ENCODE measurements at places on chromosomes 16 and 17. TPM values are rescaled to one million over a fixed set of nuclear protein-coding genes. Genes with fewer than 3 reads are reported as not detected.

DNA sequence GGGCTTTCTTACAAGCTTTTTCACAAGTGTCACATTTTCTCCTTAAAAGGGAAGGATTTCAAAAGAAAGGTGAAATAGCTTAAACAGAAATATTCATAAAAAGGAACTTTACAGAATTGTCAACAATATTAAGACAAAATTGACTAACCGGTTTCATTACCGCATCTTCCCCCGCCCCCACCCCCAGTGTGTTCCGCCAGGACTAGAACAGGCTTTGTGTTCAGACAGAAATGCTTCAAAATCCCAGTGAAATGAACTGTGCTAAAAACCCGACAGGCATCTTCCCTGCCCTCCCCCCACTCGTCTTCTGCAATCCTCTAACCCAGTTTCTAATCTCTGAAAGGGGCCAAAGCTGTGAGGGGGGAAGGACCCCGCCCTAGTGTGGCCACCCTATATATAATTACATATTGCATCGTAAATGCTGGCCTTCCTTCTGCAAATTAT is 990 bp upstream of the ROGDI start:
- peak; percentile 53 for DNase-seq

Gene PCYT2
- total RNA-seq, result 70.8 TPM

- DNase-seq, result no peak
Measured at GRCh38 chr16:24758373-24758772, 28.9 kb downstream of the TNRC6A start.

GRCh38 chr16:85249418-85250146 is 137.3 kb upstream of the CIBAR2 start:
- DNase-seq, result no peak

Gene CEP20
- 35.8 TPM for total RNA-seq

Gene CIITA
- total RNA-seq, result under 0.01 TPM

GRCh38 chr17:17042384-17042736 is at the start of gene MPRIP:
TSS of gene MPRIP (plus strand) at chr17:17042457. CDS start at chr17:17042849, 392 bp downstream.
- no peak for DNase-seq

Gene WSCD1
- total RNA-seq, result under 0.01 TPM
